Stimulated activated CD4-positive, alpha-beta T cell treated with anti-CD3 and anti-CD28 coated beads, Interleukin-4, amount 100 ng/mL, for 1 hour (primary cell): ENCODE measurements at places on chromosomes 7 and 10.

DNA sequence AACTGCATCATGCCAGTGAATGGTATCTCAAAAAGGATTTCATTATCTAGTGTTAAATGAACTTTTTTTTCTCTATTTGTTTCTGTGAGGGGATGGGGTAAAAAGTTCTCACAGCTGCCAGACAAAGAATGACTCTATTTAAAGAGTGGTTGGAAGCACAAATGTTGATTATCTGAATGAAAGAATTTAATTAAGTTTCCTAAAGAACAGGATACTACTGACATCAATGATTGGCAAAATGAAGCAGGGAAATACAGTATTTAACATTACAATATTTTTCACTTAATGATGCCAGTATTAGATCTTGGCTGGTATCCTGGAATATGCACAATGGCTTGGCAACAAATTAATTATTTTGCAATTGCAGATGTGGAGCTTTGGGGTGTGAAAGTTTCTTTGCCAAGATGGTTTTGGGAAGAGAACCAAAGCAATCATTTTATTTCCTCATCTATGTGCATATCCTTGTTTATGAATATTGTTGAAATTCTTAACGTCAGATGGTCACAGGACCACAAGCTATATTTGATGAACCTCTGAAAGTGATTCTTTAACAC is 336.8 kb downstream of the ARL4A start:
- DNase-seq = no peak

GRCh38 chr10:59872892-59873463 is 33.4 kb downstream of the CCDC6 start:
- no peak for DNase-seq

- DNase-seq = no peak
Measured at GRCh38 chr10:13193637-13194036, 32.3 kb downstream of the MCM10 start.

GRCh38 chr7:19294619-19295018 is 149.4 kb upstream of the FERD3L start:
- DNase-seq = no peak

DNA sequence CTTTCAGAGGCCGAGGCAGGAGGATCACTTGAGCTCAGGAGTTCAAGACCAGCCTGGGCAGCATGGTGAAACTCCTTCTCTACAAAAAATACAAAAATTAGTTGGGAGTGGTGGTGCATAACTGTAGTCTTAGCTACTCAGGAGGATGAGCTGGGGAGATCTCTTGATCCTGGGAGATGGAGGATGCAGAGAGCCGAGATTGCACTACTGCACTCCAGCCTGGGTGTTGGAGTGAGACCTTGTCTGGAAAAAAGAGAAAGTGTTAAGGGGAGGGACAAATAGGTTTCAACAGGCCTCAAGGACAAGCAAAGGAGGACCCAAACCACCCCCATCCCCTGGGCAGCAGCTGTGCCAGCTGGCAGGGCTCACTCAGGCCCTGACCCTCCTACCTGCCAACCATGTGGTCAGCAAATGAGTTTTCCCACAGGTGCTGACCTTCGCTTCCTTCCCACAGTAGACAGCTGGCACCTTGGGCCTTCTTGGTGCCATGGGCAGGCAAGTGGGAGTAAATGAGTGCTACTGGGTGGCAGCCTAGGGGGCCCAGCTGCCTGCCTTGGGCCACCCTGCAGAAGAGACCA is 5.5 kb upstream of the PNLIPRP2 start:
- DNase-seq = no peak

DNA sequence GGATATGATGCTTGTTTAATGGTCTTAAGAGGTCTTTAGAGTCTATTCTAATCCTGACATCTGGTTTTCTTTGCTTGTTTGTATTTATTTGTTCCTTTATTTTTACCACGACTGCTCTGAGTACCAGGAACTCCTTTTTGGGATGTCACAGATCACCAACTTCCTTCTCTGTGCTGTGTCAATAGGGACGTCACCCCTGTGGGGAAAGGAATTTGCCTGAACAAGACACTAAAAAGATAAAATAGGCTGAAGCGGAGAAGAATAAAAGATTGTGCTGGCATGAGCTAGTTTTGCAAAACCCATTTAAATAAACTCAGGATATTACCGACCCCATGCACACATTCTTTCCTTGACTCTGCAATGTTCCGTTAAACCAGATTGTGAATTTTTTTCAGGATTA is 27.7 kb downstream of the MGMT start:
- no peak for DNase-seq

DNA sequence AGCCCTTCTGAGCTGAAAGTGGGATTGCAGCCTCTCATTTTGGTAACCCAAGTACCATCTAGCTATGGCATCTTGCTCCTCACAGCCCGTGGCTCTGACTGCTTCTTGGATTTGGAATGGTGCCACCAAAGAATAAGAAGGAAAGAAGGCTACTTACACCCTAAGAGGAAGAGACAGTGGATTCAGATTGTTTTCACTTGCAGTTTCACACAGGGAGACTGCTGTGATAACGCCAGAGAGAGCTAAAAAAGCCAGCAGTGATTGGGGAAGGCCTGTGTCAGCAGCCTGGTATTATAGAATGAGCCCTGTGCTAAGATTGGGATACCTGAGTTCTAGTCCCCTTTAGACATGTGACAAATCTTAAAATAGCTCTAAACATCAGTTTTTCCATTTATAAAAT is 3.6 kb upstream of the LRRC4 start:
- no peak for DNase-seq

- no peak for DNase-seq
Measured at GRCh38 chr10:80392250-80392649, 16.1 kb upstream of the PRXL2A start.

- DNase-seq = no peak
Measured at GRCh38 chr10:37732685-37733084, 124.7 kb downstream of the ZNF248 start.

- no peak for DNase-seq
Measured at GRCh38 chr7:801940-802381, 30.3 kb upstream of the SUN1 start.
